Brain pericyte (primary cell): ENCODE measurements at places on chromosomes 2 and 18.

DNA sequence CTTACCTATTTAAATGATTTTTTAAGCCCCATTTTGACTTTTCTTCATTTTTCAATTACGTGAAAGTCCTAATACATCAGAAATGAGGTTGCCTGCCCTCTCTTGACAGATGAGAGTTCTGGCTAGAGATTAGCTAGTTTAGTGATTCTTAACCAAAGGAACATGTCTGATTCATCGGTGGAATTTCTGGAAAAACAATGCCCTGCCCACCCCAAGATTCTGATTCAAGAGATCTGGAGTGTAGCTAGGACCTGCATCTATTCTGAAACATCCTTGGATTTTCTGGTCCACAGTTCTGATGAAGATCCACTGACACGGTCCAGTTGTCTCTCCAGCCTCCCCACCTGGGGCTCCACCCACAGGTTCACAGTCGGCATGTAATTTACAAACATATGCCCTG, 111.2 kb downstream of the KLF7 start:
- no peak for DNase-seq

DNA sequence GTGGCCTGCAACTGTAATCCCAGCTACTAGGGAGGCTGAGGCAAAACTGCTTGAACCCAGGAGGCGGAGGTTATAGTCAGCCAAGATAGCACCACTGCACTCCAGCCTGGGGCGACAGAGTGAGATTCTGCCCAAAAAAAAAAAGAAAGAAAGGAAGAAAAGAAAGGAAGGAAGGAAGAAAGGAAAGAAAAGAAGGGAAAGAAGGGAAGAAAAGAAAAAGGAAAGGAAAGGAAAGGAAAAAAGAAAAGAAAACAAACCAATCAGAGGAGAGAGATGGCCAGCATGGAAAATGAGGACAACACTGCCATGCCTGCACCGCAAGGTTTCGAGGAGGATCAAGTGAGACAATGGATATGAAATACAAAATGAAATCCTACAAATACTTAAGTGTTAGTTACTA, 34.7 kb downstream of the NOL10 start:
- DNase-seq: no peak

DNA sequence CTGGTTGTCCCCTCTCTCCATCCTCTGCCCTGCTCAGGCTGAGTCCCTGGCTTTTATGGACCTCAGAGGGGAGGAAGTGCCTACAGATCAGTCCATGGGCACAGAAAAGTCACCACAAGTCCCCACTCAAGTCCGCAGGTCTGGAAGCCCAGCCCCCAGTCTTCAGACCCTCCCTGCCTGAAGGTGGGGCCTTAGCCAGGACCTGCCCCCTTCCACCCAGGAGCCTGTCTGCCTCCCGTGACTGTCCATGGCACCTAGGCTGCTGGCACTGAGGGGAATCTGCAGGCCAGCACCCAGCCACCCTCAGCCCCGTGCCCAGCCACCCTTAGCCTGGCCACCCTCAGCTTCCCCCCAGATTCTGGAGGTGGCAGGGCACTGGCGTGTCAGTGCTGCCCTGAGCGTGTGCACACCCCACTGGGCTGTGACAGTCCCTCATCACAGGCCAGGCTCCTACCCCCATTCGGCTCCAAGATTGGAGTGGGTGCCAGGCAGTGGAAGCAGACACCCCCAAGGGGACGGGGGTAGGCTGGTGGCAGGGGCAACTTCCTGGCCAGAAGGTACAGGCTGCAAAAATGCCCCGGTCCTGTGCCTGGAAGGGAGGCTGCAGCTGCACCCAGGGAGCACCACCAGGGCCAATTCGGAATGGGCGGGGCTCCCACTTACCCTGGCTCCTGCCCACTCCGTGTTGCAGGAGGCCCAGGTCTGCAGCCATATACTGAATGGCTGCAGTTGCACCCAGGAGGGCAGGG, 154.7 kb upstream of the RMP24 start:
- DNase-seq: no peak

- DNase-seq: no peak
Measured at GRCh38 chr2:54678719-54679118, 44.7 kb upstream of the EML6 start.

DNA sequence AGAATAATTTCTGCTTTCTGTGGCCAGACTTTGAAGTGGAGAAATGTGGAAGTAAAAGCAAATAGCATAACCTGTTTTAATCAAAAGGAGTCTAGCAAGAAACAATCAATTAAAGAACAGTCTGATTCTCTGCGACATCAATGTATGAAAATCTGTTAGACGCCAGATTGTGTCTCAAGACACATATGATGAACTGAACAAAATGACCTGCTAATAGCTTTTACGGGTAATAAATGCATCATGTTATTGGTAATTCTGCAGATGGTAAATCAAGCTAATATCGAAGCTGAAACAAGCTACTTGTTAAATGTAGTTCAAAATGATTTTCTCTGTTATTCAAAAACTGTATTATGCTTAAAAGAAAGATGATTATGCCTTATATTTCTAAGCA, 208.5 kb upstream of the FIGN start:
- no peak for DNase-seq
